Neural progenitor cell (in vitro differentiated cells): ENCODE measurements at places on chromosomes 3 and 15. TPM values are rescaled to one million over a fixed set of nuclear protein-coding genes. Genes with fewer than 3 reads are reported as not detected.

DNA sequence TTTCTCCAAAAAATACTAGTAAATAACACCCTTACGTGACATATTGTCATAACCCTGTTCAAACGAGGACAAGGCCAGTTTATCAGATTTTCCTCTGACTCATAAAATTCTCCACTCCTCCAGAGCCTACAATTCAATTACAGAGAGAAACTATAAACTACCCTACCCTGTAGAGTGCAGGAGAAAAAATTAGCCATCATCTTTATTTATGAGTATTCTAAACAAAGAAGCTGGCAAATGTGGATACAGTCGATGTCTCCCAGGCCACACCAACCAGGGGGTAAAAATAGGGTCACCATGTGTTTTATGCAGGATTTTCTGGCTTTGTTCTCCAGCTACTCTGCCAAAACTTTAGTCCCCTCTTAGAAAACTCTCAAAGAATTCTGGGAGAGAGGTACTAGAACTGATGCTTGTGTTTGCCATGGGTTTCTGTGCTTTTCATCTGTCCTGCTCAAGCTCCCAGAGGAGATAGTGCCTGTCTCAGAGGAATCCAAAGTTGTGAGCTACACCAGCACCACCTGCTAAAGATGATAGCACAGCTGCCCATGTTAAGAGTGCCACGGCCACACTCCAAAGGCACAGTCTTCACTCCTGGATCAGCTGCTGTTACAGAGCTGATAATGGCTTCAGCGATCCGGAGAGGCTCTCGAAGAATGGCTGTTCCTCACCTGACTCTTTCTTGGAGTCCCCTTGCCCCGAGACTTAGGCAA lies 150.2 kb downstream of the IMPG2 start:
- no peak for DNase-seq

GRCh38 chr3:116059421-116060096 lies 385.7 kb downstream of the LSAMP start:
- peak; percentile 29 for DNase-seq

DNA sequence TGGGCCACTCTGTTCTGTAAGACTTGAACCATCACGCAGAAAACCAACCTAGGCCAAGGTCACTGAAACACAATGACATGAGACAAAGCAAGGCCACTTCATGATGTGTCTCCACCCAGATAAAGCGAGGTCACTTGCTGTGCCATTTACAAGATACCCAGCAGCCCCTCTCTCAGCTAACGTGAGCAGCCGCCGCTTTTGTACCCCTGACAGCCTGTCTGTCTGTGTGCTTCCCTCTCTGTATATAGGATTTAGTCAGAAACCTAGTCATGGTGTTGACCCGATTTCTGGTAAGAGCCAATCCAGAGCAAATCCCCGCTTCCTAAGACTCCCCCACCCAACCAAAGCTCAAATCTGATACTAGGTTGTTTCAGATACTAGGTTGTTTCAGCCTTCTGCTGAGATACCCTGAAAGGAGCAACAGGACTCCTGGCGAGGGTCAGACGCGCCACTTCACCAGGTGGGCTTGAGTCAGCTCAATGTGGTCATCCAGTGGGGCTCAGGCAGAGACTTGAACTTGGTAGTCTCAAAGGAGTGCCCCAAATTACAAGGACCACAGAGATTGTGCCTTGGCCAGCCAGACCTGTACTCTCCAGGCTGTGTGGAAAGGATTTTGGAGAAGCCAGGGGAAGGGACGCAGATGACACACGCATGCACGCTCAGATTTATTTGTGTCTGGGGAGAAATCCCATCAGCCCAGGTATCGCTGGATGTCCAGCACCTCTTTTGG lies 3.1 kb upstream of the ZXDC start:
- no peak for DNase-seq

DNA sequence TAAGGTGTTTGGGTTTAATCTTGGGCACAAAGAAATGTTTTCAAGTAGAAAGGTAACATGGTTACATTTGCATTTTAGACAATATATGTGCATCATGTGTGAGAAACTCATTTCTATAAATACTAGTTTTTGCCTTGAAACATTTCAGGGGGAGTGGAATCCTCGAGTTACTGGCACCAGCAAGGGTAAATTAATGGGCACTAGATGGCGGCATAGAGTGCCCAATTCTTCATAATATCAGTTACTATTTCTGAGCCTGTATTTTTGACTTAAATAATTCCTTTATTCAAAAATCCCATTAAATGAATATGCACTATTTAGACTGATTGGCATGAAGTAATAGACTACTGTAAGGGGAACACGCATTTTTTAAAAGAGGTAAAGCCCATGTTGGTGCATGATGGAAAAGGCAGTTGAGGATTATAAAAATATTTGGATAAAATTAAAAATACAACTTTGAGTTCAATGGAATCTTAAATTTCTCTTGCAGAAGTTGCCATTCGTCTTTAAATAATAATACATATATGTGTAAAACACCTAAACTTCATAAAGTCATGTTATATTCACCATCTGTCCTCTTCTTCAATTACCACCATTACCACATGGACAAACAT lies 106.3 kb downstream of the ZBTB20 start:
- DNase-seq: peak; percentile 23

DNA sequence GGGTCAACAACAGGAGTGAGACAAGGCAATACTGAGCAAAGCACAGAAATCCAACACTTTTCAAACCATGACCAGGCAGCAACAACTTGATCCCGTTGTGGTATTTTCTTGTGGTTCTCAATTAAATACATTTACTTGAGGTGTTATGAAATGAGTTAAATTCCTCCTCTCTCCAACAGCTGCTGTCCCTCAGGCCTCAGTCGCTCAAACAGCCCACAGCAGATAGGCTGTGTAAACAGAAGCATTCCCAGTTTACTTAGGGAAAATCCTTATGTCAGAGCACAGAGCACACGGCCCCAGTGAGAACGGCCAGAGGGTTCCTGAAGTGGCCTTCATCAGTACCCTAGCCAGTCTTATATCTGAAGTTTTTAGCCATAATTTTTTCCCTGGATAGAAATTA lies 359.9 kb downstream of the AGBL1 start:
- no peak for DNase-seq

- peak; percentile 16 for DNase-seq
These were observed 507 bp downstream of the SLC12A6 start for GRCh38 chr15:34336991-34337556.

GRCh38 chr3:93973131-93974126 lies at the start of gene PROS1:
Gene PROS1 (minus strand): TSS chr3:93973896. CDS start chr3:93973749, 147 bp downstream.
- peak; percentile 81 for DNase-seq

DNA sequence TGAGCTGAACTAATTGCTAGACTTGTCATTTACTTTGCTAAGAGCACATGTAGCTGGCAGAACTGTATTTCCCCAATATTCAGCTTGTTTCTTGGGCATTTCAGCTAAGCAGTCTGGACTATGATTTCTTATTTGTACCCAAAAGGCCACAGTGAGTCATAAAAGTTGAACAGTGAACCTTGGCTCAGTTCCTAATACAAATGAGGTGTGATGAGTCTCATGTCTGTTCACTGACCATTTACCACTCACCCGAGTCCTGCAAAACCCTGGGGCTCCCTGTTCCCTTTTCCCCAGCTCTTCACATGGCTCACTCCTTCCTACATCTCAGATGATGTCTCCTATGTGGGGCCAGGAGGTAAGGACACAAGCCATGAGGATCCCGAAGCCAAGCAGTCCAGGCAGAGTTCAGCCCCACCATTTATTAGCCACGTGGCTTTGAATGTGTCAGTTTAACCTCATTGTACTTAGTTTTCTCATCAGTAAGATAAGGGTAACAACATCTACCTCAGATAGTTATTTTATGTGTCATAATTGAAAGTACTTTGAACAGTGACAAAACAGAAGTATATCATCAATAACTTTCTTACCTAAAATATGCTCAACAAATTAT lies 239.3 kb downstream of the IL5RA start:
- no peak for DNase-seq

DNA sequence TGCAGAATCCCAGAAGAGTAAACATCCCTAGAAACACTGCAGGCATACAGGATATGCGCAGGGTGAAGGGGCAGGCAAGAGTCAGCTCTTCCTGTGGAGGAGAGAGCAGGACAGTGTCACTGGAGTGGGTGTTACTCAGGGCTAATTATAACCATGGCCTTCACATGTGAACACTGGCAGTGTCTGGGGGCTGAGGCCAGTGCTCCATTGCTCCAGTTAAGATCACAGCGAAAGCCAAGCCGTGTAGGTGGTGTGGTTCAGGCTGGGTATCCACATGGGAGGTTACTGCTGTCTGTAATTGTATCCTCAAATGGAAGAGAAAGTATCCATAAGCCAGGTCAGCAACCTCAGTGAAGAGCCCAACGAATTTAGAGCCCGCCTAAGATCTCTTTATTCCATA lies 84.6 kb downstream of the MESD start:
- DNase-seq: no peak

DNA sequence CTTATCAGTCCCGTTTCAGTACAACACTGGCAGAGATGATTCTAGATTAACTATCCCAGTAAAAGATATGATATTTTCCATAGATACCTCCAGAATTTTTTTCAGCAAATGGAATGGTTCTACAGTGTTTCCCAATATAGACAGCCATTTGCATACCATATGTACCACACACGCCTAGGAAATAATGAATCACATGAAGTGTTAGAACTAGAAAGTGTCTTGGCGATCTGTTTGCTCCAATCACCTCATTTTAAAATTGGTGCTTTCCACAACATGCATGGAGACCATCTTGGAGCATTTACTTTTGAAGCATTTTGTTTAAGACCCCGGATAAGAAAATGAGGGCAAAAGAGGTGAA lies 2.0 kb downstream of the C2CD4A start:
- no peak for DNase-seq

- DNase-seq: no peak
These were observed 22.4 kb downstream of the NANOGP8 start for GRCh38 chr15:35062738-35063099.

DNA sequence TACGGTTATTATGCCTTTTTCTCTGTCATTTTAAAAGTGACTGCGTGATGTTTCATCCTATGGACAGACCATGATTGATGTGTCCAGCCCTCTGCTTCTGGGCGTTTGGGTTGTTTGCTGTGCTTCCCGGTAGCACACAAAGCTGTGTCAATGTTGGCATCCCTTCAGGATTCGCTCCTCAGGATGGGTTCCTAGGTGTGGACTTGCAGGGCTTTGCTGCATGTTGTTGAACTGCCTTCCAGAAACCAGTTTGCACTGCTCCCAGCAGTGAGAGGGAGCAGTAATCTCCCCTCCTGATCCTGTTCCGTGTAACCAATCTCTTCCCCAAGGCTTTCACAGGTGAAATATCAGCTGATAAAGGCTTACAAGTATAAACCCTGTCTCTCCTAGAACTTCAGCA lies 787 bp downstream of the TRPM1 start:
- DNase-seq: no peak

LIPC gene
- not detected in 2 replicates for total RNA-seq

SMCO1 gene
- not detected in 2 replicates for total RNA-seq

PP2D1 gene
- not detected in 2 replicates for total RNA-seq

EFHB gene
- total RNA-seq: 1.7 and 2.0 TPM in 2 replicates
